ENCODE measurements at places on chromosomes 7 and 10.

GRCh38 chr10:78281627-78282026 is 248.0 kb downstream of the RPS24 start:
- no peak for DNase-seq

DNA sequence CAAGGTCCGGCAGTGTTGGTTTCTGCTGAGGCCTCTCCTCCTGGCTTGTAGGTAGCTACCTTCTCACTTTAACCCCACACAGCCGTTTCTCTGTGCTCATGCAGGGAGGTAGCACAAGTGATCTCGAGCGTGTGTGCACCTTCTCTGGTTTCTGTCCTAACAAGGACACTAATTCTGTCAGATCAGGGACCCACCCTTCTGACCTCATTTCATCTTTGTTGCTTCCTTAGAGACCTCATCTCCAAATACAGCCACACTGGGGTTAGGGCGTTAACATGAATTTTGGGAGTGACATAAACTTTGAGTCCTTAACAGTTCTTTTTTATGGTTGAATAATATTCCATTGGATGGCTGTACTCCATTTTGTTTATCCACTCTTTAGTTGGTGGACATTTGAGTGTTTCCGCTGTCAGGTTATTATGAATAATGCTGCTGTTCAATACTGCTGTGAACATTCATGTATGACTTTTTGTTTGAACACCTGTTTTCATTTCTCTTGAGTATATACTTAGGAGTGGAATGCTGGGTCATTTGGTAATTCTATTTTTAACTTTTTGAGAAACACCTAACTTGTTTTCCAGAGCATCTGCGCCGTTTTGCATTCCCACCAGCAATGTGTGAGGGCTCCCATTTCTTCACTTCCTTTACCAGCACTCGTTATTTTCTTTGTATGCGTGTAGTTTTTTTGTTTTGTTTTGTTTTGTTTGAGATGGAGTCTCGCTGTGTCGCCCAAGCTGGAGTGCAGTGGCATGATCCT is 57.5 kb downstream of the LCOR start:
- no peak for DNase-seq

DNA sequence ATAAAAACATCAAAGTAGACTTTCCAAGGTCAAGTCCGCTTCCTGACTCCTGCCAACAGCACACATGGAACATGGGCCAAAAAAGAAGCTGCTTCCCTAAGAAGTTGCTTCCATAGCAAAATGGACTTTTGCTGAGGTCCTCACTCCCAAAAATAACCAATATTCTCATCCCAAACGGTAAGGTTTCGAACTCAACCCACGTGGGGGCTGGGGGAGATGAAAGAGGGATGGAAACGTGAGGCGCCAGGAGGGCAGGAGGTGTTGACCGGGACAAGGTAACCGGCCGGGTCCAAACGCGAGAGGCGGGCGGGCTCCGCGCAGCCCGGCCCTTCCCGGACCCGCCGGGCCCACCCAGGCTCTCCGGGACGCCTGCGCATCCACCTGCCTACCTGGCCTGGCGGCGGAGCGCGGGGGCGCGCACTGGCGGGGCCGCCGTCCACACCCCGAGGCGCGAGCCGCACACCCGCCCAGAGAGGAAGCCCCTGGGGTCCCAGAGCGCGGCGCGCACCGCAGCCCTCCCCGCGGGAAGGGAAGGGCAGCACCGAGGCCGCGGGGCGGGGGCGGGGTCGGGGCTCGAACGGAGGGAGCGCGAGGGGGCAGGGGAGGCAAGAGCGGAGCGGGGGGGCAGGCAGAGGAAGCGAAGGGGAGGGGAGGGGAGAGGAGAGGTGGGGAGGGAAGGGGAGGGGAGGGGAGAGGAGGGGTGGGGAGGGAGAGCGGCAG is 742 bp downstream of the LMBR1 start:
- DNase-seq = peak; percentile 52

- DNase-seq = no peak
These were observed 17.1 kb downstream of the OGDHL start for GRCh38 chr10:49744924-49745605.

DNA sequence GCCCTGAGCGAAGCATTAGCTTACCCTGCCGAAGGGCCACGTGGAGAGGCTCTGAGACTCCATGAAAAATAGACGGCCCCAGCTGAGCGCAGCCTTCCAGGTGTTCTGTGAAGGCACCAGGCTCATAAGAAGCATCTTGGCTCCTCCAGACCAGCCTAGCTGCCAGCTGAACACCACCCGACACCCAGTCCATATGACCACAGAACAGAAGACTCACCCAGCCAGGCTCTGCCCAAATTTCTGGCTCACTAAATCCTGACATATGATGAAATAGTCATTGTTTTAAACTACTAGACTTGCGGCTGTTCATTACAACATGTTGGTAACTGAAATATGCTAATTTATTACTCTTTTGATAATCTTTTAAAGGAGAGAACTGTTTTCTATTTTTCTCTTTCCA is 99.5 kb upstream of the ABI1 start:
- DNase-seq = no peak

GRCh38 chr7:157429001-157429679 is 92.3 kb downstream of the DNAJB6 start:
- DNase-seq = no peak

DNA sequence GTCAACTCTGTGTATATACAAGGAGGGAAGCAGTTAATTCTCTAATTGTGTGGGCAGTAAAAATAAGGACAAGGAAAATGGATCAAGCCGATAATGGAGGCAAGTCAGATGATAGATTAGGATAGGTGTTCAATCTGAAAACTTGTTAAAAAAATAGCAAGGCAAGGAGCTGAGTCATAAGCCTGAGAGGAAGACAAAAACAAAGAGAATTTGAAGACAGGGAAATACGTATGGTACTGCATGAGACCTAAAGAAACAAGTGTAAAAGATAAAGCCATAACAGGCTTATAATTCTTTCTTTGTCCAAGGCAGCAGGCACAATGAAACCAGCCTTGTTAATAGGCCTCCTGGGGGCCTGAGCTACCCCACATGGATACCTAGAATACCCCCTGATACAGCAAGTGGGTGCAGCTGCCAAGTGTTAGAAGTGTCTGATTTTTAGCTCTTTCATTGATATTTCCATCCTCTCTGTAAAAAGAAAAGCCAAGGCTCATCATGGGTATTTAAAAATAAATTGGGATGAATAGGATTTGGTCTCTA is 1570.6 kb upstream of the LRRTM3 start:
- no peak for DNase-seq

GRCh38 chr7:142974626-142975025 is 12.5 kb upstream of the KEL start:
- no peak for DNase-seq

- no peak for DNase-seq
These were observed 98.9 kb downstream of the ANKRD61 start for GRCh38 chr7:6130007-6130587.

- no peak for DNase-seq
These were observed 1.1 kb upstream of the TNS3 start for GRCh38 chr7:47582764-47583738.

DNA sequence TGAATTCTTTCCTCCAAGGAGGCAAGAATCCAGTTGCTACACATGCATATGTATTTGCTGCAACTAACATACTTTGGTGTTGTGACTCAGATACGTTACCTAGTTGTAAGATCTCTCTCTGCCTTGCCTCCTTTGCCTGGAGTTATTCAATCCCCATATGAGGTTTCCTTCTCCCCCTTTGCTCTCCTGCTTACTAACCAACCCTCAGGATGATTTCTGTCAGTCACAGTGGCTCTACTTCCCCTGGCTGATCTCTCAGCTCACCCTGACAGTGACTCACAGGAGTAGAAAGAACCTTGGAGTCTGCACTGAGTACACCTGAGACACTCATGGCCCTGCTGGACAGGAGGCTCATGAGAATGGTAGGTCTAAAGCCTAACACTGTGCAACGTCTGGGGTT is 92.0 kb downstream of the TMEM106B start:
- DNase-seq = no peak

DNA sequence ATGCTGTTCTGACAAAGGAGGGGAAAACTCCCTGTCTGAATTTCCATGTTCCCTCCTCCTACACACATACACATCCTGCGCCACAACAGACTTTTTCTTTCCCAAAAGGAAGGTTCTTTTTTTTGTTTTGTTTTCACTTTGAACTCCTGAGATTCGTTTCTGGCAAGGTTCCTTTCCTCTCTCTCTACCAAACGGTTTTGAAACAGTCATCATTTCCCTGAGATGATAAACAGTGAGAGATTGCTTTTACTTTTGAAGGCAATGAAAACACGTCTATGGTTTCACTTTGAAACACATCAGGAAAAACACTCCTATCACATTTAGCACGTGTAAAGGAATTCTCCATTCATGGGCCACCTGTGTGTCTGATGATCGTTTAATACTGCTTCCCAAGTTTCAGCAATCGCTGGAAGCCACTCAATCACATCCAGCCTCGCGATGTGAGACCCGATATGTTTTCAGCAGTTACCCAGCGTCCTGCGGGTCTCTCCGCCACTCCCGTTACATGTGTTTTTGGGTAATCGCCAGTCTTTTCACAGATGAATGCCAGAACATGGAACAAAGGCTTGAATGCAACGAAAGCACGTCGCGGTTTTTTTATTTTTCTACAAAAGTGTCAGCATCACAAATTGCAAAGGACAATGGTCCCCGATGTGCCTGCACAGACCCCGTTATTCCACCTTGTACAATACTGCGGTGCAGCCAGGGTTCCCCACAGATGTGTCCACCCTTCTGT is 62.8 kb upstream of the CUX1 start:
- no peak for DNase-seq

DNA sequence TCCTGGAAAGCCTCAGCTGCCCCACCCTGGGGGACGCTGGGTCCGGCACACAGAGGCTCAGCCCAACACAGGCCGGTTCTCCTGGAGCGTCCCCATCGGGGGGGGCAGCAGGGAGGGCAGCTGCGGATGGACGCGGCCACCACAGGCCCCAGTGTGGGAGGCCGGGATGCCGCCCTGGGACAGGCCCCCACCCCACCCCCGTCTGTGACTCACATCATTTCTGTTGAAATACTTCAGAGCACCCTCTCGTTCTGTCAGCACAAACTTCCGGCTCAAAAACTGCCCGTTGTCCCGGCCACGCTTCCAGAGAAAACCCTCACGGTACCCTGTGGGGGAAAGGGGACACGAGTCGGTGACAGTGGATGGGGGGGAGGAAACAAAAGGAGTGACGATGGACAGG is 28.5 kb downstream of the GET4 start:
- DNase-seq = no peak

GRCh38 chr10:69609077-69609476 is 21.0 kb upstream of the FAM241B start:
- no peak for DNase-seq

GRCh38 chr7:28627263-28627653 is 214.9 kb downstream of the CREB5 start:
- DNase-seq = no peak

DNA sequence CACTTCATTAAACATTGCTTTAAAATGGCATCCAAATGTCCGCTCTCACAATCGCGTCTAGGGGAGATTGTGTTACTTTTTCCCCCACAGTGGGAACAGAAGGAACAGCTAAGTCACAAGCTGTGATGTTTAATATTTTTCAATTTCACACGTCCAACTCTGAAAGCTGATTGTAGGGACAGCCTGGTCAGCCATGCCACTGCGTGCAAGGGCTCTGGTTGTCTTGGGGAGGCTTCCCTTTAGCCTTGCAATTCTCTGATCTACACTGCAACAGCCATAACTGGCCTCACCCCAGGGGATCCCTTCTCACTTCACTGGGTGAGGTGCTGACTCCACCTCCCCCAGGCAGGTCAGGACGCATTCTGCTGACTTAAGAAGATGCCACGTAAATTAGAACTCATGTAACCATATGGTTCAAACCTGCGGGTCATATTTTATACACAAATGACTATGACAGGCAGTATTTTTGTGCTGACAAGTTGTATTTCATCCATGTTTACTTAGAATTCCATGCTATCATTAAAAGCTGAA is 425.2 kb upstream of the NFE2L3 start:
- no peak for DNase-seq

GRCh38 chr10:73840056-73840402 is 28.6 kb upstream of the NDST2 start:
- no peak for DNase-seq

DNA sequence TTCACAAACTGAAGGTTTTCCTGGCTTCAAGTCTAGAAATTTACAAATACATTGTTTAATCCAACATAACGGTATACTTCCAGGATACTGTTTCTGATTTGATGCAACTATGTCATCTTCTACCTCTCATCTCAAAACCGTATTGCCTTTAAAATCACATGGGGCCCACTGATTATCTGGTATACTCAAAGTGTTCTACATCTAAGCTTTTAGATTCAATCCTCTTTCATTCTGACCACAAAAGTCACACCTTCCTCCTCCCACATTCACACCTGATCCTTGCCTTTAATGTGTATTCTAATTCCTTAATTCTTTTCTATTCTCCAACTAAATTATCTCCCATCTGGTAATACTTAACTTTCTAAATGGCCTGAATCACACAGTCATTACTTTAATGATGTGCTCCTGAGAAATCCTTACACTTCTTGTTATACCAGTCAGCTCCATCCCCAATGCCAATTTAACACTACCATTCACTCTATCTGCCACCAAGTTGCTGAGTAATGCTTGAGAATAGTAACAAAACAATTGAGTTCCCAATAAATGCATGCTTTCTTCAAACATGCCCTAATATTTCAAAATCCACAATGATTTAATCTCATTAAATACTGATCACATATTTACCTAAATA is 13.0 kb downstream of the ATAD1 start:
- no peak for DNase-seq

GRCh38 chr7:158094671-158095226 is 492.9 kb downstream of the PTPRN2 start:
- DNase-seq = no peak

- peak; percentile 55 for DNase-seq
These were observed 15.5 kb downstream of the STX1A start for GRCh38 chr7:73703757-73704639.

DNA sequence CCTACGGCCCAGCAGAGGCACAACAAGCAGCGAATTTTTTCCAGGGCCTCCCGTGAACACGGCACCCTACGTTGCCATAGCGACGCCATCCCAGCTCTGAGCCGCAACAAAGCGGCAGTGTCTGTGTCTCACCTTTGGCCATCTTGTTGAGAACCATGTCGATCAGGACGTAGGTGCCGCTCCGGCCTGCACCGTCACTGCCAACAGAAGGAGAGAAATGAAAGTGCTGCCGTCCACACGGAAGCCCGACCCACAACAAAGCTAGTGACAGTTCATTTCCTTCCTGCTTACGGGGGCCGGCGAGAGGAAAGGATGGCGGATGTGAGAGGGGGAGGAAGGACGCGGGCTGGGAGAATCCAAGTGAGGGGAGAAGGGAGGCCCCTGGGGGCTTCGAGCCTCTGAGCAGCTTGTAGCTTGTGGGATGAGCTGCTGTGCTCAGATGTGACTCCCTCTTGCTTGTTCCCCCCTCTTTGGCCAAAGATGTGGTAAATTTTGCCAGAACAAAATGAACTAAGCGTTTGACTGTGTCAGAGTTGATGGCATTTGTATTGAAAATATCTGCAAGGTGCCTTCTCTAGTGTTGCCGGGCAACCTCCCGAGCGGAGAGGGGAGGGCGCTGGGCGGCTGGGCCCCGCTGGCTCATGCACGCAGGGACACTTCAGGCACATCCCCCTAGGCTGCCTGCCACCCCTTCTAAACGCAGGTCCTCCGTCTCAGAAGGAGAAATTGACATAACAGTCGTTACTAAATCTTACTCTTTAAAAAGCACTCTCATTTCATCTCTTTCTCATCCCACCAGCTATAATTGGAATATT is 232.2 kb downstream of the DNAJB6 start:
- no peak for DNase-seq

- no peak for DNase-seq
These were observed 1.1 kb downstream of the JMJD1C start for GRCh38 chr10:63464402-63465292.

Data from mesothelial cell of epicardium (in vitro differentiated cells).